NCI-H1417 treated with DMSO at 0.1 percent for 48 hours (cell line): ENCODE measurements at places on chromosomes 5 and 9.

- DNase-seq: no peak
Measured at GRCh38 chr5:141701360-141702119, 19.5 kb upstream of the ARAP3 start.

DNA sequence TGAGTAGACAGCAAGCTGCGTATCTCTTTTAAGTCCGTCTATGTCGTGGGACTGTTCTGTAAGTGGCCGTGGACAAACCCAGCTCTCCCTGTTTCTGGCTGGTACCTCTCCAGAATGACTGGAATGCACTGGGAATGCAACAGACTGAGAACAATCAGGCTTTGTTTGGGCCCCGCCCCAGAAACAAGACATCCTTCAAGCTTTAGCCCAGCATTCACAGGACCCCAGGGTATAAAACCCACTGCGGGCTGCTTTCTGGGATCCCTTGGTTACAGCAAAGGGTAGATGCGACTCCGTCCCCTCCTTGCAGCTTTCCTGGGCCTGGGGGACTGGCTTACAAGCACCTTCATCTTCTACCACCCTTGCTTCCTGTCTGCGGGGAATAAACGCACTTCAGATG, 45.6 kb upstream of the SPTLC1 start:
- DNase-seq: no peak

DNA sequence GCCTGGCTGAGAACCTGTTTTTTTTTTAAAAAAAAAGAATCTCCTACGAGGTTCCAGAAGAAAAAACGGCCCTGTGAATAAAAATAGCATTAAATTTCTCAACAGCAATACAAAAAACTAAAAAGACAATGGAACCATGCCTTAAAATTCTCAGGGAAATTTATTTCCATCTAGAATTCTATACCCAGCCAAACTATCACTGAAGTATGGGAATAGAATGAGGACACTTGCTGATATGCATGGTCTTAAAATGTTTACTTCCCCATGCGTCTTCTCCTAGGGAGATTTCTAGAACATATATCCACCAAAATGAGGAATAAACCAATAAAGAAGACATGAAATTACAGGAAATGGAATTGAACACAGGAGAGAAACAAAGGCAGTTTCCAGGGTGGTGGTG, 16.5 kb upstream of the NSMF start:
- no peak for DNase-seq

DNA sequence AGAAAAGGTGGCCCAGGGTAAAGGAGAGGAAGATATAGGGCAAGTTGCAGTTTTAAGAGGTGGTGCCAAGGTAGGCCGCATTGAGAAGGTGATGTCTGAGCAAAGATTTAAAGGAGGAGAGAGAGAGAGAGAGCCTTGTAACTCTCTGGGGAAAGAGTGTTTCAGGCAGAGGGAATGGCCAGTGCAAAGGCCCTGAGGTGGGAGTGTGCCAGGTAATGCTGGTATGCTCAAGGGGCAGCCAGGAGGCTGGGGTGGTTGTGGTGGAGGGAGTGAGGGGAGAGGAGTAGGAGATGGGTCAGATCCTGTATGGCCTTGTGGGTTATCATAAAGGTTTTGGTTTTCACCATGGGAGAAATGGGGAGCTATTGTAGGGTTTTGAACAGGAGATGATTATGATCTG, 9.9 kb downstream of the MCCC2 start:
- no peak for DNase-seq

GRCh38 chr9:8362250-8362649, 562.7 kb upstream of the DMAC1 start:
- DNase-seq: no peak

DNA sequence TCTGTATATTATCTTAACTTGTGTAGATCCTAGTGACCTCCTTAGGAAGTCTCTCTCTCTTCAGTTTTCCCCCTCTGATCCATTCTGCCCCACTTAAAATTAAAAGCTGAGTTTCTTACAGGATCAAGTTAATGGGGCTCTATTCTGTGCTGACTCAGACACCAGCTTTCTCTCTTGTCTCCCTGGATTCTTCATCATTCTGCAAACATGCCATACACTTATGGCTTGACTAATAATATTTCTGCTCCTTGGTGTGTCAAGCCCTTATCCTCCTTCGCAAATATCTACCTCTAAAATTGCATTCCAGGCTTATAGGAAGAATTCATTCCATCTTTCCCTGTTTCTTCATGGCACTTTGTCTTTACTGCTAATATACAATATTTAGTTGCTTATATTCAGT, 18.1 kb downstream of the LRRC70 start:
- no peak for DNase-seq

GRCh38 chr9:86321373-86321772, 32.8 kb downstream of the TUT7 start:
- no peak for DNase-seq

DNA sequence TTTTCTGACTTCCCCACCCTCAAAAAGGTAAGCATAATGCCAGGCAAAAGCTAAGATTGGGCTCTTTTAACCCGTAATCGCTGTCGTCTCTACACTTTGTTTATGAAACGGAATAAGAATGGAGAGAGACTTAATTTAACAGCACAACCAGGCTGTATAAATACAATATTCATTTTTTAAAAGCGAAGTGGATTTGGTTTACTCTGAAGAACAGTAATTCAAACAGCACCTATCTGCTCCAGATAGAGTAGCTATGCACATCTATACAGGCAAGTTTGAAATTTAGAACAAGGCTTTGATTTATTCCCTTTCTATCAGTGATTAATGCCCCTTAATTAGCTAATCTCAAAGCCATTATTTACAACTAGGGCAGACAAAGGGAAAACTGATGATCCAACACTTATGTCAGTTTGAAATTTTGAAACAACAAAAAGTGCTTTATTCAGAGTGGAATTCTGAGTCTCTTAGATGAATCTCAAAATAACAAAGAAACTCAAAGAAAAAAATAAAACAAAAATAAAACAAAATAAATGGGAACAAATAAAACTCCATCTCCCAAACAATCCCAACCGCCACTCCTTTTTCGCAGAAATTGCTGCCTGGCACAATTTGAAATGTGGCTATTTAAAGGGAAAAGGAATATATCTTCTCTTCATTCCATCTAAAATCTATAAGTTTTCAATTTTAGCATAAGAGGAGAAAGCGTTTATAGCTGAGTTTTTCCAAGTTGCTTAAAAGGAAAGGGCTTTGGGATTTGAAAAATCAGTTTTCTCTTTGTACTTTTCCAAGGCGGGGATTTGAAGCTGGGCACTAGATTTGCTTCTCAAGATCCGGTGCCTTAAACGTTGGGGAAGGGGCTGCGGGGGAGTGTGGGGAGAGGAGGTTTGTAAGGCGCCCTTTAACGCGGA, 298.6 kb downstream of the PARP8 start:
- peak; percentile 57 for DNase-seq

GRCh38 chr9:5375790-5376477, 36.3 kb upstream of the RLN1 start:
- DNase-seq: no peak

DNA sequence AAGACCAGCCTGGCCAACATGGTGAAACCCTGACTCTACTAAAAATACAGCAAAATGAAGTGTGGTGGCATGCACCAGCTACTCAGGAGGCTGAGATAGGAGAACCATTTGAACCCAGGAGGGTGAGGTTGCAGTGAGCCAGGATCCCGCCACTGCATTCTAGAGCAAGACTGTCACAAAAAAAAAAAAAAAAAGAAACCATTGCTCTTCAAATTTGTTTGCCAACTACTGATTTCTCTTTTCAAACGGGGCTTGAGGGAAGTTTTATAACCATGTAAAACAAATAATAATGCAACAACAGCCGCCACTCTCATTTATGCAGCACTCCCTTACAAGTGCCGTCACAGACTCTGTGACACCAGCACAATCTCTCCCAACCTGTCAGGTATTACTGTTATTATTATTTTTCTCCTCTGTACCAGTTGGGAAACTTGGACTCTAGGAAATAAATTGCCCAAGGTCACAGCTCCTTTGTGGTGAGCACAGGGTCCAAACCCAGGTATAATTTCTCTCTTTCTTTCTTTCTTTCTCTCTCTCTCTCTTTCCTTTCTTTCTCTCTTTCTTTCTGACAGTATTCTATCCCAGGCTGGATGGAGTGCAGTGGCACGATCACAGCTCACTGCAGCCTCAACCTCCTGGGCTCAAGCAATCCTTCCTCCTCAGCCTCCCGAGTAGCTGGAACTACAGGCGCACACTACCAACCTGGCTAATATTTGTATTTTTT, 25.4 kb downstream of the SERINC5 start:
- DNase-seq: no peak

- no peak for DNase-seq
Measured at GRCh38 chr5:57097526-57097925, 76.3 kb upstream of the GPBP1 start.

DNA sequence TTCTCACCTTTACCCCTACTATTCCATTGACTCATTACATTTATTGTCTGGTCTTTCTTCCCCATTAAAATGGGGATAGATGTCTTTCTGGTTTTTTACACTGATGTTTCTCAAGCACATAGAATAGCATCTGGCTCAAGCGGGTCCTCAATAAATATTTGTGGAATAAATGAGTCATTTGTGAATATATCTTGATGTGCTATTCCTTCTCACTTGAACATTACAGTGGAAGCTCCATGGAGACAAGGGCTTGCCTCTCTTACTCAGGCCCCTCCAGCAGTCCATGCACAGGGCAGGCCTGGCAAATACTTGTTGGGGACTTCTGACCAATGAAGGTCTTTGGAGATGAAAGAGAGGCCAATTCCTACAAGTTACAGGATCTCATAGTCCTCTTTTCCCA, 151.7 kb upstream of the TAS2R1 start:
- no peak for DNase-seq

DNA sequence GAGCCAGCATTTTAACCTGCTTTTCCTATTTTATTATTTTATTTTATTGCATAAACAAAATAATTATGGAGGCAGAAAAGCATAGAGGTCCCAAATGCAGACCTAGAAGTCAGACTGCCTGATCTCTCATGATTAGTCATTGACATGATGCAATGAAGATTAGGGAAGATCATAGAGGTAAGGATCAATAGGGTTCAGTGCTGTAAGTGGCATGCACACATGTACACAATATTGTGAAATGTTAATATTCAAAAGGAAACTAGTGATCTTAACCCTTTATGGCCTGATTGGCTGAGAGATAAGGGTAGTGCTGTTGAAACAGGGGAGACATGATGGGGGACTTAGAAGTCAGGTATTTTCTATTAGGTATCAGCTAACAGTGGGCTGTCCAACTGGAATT, 1.1 kb upstream of the FRRS1L start:
- DNase-seq: no peak

GRCh38 chr5:146049704-146050026, 55.7 kb downstream of the PLAC8L1 start:
- DNase-seq: no peak

GRCh38 chr9:76180541-76180940, 213.7 kb downstream of the RFK start:
- DNase-seq: no peak

DNA sequence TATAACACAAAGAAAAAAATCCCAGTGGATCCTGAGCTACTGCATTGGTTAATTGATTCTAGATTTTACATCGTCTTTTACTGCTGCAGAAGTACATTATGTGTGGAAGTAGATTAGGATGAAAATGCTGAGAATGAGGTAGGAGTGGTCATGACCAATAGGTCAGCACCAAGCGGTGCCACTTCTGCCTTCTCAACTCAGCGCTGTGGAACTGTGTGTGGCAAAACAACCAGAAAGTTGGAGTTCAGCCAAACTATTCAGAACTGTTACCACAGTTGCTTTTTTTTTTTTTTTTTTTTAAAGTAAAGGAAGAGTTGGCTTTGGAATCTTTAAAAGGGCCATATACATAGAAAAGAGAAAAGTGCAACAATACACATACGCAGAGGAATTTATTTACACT, 24.2 kb downstream of the POU5F2 start:
- no peak for DNase-seq

- DNase-seq: no peak
Measured at GRCh38 chr9:84374013-84374412, 33.5 kb upstream of the SLC28A3 start.

- DNase-seq: no peak
Measured at GRCh38 chr5:16666883-16667398, 50.1 kb upstream of the RETREG1 start.

- no peak for DNase-seq
Measured at GRCh38 chr5:181153814-181154213, 6.4 kb downstream of the OR2V2 start.

GRCh38 chr9:137176302-137177182, 4.7 kb upstream of the TMEM210 start:
- DNase-seq: no peak

DNA sequence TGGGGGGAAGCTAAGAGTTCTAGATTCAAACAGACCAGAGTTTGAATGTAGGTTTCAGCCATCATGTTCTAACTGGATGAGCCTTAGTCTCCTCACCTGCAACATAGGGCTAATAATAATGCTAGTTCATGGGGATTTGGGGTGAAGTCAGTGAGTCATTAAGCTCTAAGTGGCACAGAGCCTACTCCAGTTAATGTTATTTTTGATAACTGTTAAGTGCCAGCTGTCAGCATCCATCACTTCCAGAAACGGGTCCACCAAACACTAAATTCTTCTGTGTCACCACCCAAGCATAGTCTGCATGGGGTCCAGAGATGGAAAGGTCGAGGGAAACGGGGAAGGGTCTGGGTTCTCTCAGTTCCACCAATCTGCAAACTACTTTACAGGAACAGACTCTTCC, 1.8 kb upstream of the TSC1 start:
- no peak for DNase-seq

DNA sequence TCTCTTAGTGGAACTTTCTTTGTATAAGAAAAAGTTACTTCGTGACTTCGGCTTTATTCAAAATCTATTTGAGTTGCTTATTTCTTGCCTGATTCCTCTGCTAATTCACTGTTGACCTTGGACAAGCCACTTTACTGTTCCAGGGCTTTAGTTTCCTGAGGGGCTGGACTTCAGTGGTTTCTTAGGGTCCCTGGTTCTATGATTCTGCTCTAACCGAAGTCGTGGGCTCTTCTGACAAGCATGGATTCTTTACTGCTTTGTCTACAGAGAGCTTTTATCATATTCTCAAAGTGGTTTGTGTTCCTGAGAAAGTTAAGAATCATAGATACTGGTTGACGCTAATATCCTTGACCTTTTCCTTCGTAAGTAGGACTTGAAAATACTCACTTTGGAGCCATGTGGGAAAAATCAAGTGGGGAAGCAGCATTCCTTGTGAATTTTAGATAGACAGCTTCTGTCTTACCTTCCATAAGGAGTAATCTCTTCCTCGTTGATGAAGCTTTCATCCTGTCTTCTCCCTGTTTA, 21.1 kb downstream of the EXOSC2 start:
- DNase-seq: no peak

- DNase-seq: no peak
Measured at GRCh38 chr9:121938621-121939020, 154.5 kb downstream of the TTLL11 start.

DNA sequence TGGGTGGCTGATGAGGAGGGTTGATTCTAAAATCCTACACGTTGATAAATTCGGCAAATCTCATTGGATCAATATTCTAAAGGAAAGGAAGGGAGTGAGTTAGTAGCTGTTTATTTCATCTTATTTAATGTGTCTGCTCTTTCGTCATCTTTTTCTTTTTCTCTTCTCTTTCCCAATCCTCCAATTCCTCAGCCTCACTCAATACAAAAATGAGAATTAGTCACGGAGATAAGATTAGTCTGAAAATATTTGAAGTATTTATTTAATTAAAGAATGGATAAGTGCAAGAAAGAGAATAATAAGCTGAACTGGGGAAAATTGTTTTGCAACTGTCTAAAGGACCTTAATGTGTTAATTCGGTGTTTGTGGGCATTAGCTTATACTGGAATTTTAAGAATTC, 1095.1 kb downstream of the DTWD2 start:
- DNase-seq: no peak
